Activated CD8-positive, alpha-beta memory T cell treated with anti-CD3 and anti-CD28 coated beads, Interleukin-2, amount 50 U/mL, for 48 hours (primary cell): ENCODE measurements at places on chromosomes 5 and 9.

DNA sequence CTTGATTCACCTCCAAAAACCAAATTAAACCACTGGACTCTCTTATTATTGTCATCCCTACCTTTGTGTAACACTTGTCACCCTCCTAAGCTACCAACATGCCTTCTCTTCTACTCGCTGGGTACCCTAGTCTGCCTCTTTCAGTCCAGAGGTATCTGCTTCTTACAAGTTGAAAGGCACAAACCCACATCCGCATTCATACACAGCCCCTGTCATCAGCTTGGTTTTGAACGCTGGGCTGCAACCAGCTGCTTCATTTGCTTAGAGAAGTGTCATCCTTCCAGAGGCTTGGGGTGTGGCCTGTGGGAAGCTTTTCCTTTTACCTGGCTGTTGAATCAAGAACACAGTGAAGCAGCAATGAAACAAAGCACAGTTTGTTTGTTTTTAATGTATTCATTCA, 138.8 kb upstream of the WWC1 start:
- DNase-seq: no peak

- DNase-seq: no peak
Measured at GRCh38 chr5:69454460-69455249, 37.9 kb upstream of the OCLN start.

GRCh38 chr9:79329861-79330260, 241.9 kb upstream of the TLE4 start:
- DNase-seq: no peak

- DNase-seq: peak; percentile 43
Measured at GRCh38 chr9:89815061-89815902, 210.5 kb downstream of the GADD45G start.

GRCh38 chr9:124831642-124832364, 21.5 kb upstream of the WDR38 start:
- no peak for DNase-seq

- DNase-seq: no peak
Measured at GRCh38 chr5:138033907-138034306, 1.0 kb upstream of the FAM13B start.

DNA sequence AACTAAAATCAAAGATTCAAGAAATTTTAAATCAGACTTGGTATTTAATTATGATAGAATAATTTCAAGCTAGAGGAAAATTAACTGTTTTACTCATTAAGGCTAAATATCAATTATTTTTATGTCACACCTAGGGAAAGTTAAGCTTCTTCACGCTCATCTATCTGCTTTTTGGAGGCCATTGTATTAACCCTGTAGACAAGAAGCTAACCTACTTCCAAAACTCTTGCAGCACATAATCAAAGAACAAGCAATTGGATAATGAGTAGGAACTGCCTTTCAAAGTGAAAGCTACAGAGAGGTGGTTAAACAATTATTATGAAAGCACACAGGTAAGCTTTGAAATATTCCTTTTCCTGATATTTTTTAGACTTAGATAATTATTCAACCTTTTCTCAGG, 6.7 kb downstream of the EBF1 start:
- DNase-seq: no peak

DNA sequence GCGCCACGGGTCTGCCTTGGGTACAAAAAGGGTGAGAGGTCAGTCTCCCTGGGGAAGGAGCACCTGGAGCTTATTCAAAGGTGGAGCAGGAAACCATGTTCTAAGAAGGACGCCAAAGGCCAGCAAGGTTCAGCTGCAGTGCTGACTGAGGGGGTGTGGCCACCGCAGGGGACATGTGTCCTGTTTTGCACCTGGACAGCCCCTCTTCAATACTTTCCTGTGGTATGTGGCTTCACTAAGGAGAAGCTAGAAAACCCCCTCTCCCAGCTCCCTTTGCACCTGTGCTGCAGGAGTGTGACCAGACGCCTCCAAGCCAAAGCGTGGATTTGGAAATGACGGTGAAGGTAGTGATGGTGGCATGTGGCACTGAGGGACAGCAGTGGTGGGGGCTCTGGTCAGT, 23.6 kb downstream of the TRIM14 start:
- peak; percentile 33 for DNase-seq

DNA sequence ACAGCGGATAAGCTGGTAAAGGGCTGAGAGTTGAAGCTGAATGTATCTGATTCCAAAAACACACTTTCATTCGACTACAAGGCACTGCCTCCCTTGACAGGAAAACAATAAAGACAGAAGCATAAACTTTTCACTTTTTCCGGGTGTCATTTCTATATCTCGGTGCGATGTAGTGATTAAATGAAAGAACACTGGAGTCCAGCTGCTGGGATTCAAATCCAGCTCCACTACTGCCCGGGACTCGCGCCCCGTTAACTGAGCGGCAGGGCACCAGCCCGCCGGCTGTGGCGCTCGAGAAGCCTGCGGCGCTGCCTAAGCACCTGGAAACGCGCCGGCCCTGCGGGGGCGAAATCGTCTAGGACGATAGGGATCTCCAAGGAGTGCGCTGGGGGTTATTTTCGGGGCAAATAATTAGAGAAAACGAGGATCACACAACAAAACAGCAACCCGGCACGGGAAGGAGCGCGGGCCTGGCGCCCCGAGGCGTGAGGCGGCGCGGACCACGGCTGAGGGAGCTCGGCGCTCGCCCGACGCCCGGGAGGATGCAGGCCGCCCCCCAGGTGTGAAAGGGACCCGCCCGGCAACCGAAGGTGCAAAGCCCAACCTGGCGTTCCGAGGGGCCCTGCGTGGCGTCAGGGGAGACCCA, 837 bp downstream of the UIMC1 start:
- DNase-seq: peak; percentile 85

DNA sequence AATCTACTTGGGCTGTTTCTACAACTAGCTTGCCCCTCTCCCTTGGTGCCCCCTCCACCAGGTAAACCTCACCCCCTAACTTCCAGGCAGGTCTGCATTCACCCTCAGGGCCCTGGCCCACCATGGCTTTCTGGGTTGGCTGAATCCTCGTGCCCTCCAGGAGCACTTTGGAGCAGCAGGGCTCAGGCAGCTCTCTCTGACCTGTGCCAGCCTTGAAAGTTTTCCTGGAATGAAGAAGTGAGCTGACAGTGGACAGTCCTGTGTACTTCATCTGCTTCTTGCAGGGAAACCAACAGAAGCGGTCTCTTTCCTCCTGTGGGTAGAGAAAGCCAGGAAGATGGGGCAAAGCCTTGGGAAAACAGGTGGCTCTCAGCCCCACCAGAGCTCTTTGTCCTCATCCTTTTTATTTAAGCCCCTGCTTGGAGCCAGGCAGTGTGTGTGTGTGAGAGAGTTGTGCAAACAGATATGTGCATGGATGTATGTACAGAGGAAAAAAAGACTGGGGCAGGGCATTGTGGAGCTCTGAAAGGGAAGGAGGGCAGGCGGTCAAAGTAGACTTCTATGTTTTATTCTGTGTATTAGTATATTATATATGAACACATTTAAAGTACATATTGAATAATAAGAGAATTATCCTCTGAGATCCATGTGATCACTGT, 62.3 kb upstream of the SPRY4 start:
- no peak for DNase-seq

GRCh38 chr5:77367741-77368140, 124.4 kb downstream of the WDR41 start:
- no peak for DNase-seq

GRCh38 chr9:87567001-87567400, 69.3 kb downstream of the DAPK1 start:
- DNase-seq: no peak

DNA sequence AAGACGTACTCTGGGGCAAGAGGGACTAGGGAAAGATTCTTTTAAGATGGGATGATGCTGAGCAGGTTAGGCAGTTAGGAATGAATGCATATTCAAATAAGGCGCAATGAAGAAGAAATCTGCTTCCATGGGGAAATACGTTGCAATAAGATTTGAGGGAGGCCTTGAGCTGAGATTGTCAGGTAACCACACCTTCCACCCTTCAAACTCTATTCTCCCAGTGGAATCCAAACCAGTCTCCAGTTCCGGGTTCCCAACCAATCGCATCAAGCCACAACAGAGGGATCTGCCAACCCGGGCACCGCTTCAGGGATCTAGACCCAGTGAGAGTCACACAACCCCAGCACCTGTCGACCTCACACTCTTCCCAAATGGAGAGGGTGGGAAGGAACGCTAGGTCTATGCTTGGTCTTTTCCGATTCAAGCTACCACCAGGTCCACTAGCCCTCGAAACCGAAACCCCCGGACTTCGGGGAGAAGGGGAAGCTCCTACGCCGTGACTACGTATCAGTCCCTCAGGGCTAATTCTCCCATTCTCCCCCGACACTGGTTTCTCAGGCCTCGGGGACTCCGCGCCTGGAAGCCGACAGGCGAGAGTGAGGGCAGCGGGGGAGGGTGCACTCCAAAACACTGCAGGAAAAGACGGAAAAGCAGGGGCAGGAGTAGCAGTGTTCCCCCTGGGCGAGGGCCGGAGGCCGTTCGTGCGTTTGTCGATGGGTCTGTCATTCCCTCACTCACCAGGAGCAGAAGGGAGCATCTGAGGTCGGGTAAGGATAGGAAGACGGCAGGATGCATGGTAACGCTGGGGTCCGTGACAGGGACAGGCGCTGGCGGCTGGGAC, 534 bp downstream of the ERP44 start:
- DNase-seq: peak; percentile 63

DNA sequence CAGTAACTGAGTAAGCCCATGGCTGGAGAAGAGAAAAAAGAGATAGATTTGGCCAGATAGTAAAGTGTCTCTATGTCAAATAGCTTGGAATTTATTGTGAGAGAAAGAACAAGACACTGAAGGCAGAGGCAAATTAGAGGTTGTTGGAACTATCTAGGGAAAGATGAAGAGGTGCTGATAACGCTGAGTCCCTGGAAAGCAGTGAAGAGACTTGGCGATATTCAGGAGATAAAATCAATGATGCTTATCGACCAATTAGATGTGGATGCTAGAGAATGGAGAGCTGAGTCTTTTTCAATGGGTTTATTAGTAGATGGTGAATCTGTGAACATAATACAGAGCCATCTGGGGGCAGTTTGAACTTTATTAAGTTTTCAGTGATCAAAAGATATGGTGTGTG, 48.6 kb upstream of the GABRA1 start:
- DNase-seq: no peak

- DNase-seq: no peak
Measured at GRCh38 chr5:87002485-87002884, 265.2 kb upstream of the RASA1 start.

GRCh38 chr9:105067895-105068580, 140.1 kb upstream of the ABCA1 start:
- DNase-seq: no peak

DNA sequence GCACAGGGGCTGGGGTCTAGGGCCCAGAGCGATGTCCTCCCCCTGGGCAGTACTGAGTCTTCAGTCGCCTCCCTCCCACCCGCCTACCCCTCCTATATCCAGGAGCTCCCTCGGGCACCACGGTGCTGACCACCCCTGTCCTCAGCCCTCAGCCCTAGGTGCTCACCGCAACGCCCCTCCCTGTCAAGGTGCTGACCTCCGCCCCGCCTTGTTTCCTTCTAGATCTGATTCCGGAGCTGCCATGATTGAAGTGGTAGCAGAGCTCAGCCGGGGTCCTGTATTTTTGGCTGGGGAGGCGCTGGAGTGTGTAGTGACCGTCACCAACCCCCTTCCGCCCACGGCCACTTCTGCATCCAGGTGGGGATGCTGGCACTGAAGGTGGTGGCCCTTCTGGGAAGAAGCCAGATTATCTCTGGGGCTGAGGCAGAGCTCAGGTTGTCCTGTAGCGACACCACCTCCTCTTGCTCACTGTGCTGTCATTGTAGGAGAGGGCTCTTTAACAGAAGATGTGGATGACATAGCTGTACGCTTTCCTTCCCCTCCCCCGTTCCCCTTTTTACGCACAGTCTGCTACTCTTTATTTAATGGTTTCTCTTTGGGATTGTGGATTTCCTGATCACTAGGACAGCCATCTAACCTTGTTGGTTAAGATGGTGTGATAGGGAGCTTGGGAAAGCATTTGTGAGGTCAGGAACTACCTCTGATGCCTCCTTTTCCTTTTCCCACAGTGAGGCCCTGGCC, 598 bp downstream of the RGP1 start:
- peak; percentile 64 for DNase-seq

- peak; percentile 7 for DNase-seq
Measured at GRCh38 chr9:113913426-113914195, 37.5 kb downstream of the ZNF618 start.

- no peak for DNase-seq
Measured at GRCh38 chr5:80739496-80739895, 84.7 kb upstream of the DHFR start.

- no peak for DNase-seq
Measured at GRCh38 chr9:12643686-12644085, 49.5 kb upstream of the TYRP1 start.

GRCh38 chr5:179451114-179451827, 99.1 kb upstream of the RUFY1 start:
- no peak for DNase-seq

- no peak for DNase-seq
Measured at GRCh38 chr5:124639095-124639665, 107.3 kb downstream of the ZNF608 start.

GRCh38 chr5:139681466-139681865, 33.3 kb downstream of the CXXC5 start:
- no peak for DNase-seq

- peak; percentile 89 for DNase-seq
Measured at GRCh38 chr5:10987925-10988504, 227.0 kb upstream of the DAP start.

GRCh38 chr9:86594724-86595123, 240.5 kb upstream of the TUT7 start:
- no peak for DNase-seq

DNA sequence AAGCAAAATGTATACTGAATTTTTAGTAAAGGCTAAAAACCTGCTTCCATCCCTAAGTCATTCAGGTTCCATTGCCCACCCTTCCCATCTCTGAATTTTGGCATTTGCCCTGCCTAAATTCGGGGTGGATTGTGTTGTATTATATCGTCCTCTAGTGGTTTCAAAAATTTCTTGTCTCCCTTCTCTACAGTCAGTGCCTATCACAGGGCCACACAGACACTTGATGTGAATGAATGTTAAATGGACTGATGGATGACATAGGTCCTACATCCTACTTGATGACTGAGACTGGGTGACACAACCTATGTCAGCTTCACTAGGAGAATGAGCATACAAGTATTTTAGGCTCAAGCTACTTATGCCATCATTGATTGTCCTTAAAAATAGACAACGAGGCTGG, 45.6 kb upstream of the SLC30A5 start:
- DNase-seq: no peak

DNA sequence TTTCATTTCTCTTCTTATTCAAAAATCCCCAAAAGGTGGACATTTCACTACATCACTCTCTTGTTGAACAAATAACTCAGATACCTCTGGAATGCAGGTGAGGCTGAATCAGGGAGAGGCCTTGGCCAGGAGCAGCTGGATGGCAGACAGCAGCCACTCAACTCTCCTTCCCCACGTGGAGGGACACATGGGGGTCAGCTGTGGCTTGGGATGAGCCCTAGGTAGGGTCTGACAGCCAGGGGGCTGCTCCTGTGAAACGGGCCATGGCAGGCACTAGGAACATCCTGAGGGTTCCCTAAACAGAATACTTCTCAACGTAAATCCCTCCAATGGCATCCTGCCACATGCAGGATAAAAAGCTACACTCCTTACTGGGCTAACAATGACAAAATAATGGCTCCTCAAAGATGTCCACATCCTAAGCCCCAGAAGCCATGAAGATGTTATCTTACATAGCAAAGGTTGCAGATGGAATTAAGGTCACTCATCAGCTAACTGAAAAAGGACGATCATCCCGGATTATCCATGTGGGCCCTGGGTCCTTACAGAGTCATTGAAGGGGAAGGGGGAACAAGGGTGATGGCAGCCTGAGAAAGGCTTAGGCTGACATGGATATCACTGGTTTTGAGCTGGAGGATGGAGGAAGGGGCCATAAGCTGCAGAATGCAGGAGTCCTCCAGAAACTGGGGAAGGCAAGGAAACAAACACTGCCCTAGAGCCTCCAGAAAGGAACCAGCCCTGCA, 31.4 kb upstream of the S1PR3 start:
- no peak for DNase-seq
